ENCODE measurements at places on chromosomes 4 and X.

DNA sequence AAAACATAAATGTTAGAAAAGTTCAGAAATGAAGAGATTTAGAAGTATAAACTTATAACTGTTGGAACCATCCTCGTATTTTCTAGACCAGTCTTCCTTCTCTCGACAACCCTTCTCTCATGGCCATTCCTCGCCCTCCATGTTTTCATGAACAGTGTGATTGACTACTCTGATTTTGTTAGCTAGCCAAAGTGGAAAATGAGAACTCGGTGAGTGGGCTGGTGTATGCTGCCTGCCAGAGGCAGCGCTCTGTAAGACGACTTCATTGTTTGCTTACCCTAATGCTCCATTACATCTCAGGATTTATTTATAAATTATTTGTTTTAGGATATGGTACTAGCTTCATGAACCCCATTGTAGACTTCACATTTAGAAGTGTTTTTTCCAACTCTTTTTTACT is 153.0 kb downstream of the CBR4 start:
- no peak for DNase-seq

DNA sequence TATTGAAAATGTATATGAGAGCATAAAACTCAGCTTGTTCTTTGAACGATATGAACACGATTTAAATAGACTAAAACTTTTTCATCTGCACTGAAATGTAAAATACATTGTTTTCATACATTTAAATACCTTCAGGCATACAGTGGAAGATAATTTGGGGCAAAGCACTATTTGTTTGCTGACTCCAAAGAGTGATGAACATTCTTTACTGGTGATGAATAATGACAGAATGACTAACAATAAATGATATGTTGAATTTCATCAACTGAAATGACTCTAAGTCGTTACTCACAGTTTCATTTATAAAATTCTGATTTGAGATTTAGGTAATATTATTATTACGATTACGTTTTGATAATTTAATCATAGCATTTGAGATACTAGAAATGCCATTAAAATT is 1160.1 kb downstream of the NLGN4X start:
- no peak for DNase-seq

DNA sequence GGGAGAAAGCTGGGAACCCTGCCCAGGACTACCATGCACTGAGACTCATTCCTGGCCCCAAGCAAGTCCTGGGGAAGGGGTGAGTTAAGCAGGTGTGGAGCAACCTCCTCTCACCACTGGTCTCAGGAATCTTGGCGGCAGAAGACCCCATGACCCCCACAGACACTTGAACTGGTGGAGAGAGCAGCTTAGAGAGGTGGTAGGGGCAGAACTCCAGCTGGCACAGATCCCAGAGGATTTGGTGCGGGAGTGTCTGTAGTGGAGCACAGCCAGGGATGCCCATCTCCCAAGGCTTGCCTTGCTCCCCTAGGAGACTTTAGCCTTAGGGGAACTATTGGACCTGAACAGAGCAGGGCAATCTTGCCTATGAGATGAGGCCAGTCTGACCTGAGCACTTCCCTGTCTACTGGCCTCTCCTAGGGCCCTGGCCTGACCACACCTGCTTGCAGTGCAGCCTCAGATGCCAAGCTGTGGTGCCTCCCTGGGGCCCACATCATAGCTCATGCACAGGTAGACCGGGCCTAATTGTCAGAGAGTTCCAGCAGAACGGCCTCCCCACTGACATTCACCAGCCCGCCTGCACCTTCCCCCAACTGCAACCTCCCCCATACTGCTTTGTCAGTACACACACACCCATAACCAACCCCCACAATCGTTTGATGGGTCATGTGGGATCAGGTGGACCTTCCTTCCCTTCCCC is 78.0 kb downstream of the NAA11 start:
- no peak for DNase-seq

- DNase-seq, result no peak
Observed at GRCh38 chr4:111512081-111512783, 633.0 kb upstream of the FAM241A start.

GRCh38 chrX:20218836-20219505 is 47.7 kb downstream of the RPS6KA3 start:
- DNase-seq, result no peak

DNA sequence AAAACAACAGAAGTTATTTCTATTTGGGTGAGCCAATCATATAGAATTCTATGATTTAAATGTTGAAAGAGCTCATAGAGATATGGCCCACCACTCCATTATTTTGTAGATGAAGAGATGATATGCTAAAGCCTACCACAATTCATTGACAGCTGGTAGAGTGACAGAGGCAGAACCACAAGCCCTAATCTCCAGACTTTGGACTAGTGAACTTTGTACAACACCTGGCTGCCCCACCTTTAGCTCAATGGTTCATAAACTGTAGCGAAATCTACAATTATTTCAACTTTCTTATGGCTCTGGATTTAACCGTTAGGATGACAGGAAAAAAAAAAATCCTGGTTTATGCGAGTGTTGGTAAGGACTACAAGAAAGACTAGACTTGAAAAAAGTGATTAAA is 50.9 kb downstream of the PRKG2 start:
- DNase-seq, result no peak

DNA sequence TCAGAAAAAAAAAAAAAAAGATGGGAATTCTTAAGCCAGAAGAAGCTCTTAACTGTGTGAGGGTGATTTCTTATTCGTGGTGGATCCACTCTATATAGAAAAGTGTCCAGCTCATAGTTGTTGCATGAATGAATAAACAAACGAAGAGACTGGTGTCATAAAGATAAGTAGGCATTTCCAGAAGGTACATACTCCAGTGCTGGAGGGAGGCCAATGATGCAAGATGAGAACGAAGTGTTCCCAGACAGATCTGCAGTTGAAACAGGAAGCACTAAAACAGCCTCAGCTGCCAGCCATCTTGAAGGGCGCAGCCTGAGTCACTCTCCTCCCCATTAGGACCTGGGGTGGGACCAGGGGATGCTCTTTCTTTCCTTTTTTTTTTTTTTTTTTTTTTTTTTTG is 47.4 kb upstream of the HOPX start:
- DNase-seq, result no peak

- no peak for DNase-seq
Observed at GRCh38 chr4:5930876-5931275, 38.0 kb upstream of the CRMP1 start.

- no peak for DNase-seq
Observed at GRCh38 chr4:18103876-18104605, 82.5 kb upstream of the LCORL start.

All from stimulated activated CD8-positive, alpha-beta memory T cell treated with anti-CD3 and anti-CD28 coated beads, Interleukin-7, amount 100 ng/mL, for 1 hour (primary cell).